ENCODE measurements at places on chromosomes 2 and 18.

- DNase-seq, result peak; percentile 2
Observed at GRCh38 chr2:125696560-125696959, 959.4 kb upstream of the GYPC start.

GRCh38 chr2:231418820-231419640, 23.5 kb downstream of the B3GNT7 start:
- no peak for DNase-seq

DNA sequence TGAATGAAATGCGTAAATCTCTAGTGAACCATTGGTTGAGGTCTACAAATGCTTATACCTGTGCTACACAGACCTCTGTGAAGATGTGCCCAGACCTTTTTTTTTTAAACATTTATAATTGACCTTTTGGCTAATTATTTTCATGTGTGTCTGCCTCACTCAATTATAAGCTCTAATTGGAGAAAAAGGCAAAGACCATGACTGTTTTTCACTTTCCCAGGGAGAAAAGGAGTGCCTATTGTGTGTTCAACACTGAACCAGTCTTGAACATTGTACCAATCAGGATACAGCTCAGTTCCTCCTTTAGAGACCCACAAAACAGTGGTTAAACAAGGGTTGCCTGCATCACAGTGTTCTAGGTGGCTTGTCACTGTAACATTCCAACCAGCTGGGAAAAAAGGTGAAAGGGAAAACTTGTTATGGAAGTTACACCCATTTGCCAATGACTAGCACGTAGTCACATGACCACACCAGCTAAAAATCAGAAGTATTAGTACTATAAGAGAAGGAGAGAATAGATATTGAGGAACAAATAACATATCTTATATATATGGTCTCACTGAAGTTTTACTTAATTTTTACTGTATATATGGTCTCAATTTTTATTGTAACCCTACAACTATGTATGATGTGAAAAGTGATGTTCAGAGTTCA, 13.4 kb downstream of the TANK start:
- DNase-seq, result no peak

DNA sequence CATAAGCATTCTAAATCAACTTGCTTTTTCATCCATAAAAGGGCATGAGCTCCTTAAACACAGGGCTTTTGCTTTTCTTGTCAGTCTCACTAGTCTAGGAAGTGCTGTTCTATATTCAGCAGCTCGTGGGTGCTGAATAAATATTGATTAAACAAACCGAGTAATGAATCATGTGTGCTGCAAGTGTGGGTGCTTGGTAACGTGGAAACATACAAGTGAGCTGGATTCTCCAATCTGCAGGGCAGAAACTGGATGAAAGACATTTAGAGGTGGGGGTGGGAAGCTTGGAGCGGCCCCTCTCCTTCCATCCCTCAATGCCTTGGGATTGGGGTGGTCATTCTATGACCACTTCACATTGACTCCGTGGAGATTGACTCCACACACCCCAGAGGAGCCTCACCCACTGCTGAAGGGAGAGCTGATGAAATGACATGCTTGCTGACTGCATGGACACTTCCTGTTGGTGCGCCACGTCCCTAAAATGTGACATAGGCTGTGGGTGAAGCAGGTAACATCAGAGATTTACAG, 114.6 kb downstream of the DOCK10 start:
- DNase-seq, result no peak

- DNase-seq, result no peak
Observed at GRCh38 chr18:68666381-68666780, 48.5 kb downstream of the TMX3 start.

GRCh38 chr2:160473468-160474318, 19.9 kb downstream of the RBMS1 start:
- DNase-seq, result no peak

DNA sequence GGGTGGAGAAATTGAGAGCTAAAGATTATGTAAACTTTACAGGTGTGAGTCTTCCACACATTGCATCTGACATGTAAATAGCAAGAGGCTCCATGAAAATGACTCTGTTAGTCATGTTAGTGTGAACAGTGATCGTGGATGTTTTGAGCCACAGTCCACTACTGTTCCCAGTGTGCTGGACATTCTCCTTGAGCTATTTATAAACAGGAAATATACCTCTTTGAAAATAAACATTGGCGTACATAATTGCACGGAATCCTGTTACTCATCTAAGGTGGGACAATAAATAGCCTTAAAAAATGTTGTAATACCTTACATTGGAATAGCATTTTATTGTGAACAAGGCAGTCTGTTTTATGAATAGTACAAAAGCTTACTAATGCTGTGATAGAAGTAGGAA, 37.0 kb downstream of the LIMS1 start:
- peak; percentile 45 for DNase-seq

GRCh38 chr2:196187898-196188458, 16.6 kb upstream of the STK17B start:
- DNase-seq, result no peak

DNA sequence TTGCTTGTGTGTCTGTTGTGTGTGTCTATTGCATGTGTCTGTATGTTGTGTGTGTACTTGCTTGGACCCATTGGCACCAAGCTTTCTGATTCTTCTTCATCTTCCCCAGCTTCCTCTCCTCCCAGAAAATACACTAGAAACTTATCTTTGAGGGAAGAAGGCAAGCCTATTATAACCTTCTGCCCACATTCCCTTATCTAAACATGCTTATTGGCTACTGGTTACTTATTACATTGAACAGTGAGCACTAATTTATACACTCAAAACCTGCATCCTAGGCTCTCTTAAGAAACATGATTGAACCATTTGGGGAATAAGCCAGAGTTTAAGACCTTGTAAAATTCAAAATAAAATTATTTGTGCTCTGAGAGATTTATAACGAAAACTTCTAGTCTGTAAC, 26.5 kb downstream of the SLC9A4 start:
- DNase-seq, result no peak

GRCh38 chr2:230870544-230871360, 6.0 kb downstream of the ITM2C start:
- no peak for DNase-seq

- no peak for DNase-seq
Observed at GRCh38 chr18:46829947-46830346, 73.1 kb upstream of the ST8SIA5 start.

DNA sequence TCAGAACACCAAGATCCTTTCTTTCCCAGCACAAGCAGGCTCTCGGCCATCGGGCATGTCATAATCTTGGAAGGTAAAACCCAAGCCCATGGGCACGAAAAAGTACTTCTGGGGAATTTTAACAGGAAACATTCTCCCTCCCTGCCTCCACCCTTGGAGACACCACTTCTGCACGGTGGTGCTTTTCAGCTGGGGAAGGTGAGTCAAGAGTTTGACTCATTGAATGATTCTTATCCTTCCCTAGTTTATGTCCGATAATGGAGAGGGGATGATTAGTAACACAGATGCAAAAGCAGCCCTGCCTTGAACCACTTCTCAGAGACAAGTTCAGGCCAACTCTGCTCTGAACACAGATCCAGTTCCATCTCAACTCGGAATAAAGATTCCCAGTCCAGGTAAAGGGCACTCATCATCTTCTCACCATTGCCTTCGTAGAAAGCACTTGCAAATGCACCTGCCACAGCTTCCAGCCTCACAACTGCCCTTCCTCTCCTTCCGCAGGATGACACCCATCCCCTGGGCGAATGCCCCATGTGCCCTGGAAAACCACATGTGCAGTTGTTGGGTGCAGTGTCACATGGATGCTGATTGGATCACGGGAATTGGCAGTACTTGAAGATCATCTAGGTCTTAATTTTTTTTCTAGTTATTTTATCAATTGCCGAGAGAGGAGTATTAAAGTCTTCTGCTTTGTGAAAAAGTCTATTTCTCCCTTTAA, 136.2 kb downstream of the PXDN start:
- no peak for DNase-seq

GRCh38 chr2:239120664-239121063, 272.8 kb downstream of the TWIST2 start:
- no peak for DNase-seq

DNA sequence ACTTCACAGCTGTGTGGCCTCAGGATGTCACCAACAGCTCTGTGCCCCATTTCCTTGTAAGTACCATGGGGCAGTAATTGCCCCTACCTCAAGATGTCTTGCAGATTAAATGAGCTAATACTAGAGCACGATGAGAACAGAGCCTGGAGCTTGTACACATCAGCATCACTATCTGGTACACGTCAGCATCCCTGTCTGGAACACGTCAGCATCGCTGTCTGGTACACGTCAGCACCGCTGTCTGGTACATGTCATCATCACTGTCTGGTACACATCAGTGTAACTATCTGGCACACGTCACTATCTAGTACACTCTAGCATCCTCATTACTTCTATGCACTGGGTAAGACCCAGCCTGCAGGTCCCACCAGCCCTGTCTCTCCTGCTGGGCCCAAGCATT, 37.2 kb downstream of the AQP12A start:
- DNase-seq, result no peak

- DNase-seq, result no peak
Observed at GRCh38 chr2:201735486-201735885, 37.0 kb upstream of the MPP4 start.

Data from SW480 (cell line).